Lung microvascular endothelial cell (primary cell): ENCODE measurements at places on chromosomes 7 and 10.
A peak's percentile ranks its signal among the peaks of the same experiment; 100 is the strongest.

- DNase-seq: peak; percentile 47
Observed at GRCh38 chr10:8050556-8051108, 3.9 kb upstream of the GATA3 start.

DNA sequence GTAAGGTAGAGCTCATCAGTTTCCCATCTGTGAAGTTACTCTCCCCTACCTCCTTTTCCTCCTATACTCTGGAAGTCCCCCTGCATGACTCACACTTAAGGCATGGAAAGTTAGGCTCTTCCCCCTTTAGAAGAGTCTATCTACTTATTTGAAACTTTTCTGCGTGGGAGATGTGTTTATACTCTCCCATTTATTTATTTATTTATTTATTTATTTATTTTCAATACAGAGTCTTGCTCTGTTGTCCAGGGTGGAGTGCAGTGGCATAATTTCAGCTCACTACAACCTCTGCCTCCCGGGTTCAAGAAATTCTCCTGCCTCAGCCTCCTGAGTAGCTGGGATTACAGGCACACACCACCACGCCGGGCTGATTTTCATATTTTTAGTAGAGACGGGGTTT lies 107.5 kb upstream of the JCAD start:
- DNase-seq: no peak

GRCh38 chr7:84107259-84107658 lies 87.3 kb downstream of the SEMA3A start:
- DNase-seq: no peak

DNA sequence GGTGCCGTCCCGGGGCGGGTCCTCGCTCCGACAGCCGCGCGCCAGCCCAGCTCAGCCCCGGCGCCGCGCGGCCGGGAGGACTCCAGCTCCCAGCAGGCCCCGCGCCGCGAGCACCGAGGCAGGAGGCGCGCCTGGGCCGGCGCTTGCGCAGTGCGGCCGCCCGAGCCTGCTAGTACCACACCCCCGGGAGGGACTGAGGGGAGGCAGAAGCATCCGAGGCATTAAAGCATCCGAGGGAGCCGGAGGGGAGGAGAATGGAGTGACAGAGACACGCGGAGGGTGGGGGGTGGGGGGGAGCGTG lies at the start of gene GRK5:
Gene GRK5 (plus strand): TSS at position 206 of the 301 bp plus-strand sequence. CDS start 347 bp downstream, outside the sequence.
- peak; percentile 98 for DNase-seq

- no peak for DNase-seq
Observed at GRCh38 chr10:106457522-106457921, 707.0 kb downstream of the SORCS1 start.

DNA sequence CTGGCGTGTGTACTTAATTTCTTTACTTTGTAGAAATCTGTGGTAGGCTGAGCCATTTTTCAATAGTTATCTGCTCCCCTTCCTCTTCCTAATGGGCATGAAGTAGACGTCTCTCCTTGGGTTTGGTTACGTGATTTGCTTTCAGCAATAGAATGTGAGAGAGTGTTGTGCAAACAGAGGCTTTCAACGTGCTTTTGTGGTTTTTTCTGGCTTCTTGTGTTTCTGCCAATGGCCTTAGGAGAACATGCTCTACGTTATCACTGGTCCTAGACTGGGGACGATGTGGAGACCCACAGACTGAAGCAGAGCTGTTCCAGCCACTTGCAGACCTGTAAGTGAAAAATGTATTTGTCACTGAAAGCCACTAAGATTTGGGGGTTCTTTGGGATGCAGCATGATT lies 107.2 kb upstream of the NPTX2 start:
- no peak for DNase-seq

GRCh38 chr7:115851291-115851690 lies 179.3 kb downstream of the TFEC start:
- DNase-seq: peak; percentile 71
